IMR-90 (cell line): ENCODE measurements at places on chromosomes 4 and X. TPM values are rescaled to one million over a fixed set of nuclear protein-coding genes. Genes with fewer than 3 reads are reported as not detected.

The MMGT1 gene
- 7.5 and 18.6 TPM in 2 replicates for total RNA-seq

The RPA4 gene
- total RNA-seq: 1.9 and 2.5 TPM in 2 replicates

The RNF175 gene
- not detected in 2 replicates for total RNA-seq

The POU4F2 gene
- not detected in 2 replicates for total RNA-seq

The AWAT2 gene
- under 0.01 TPM in 1 of 2 replicates, not detected in the other for total RNA-seq

GRCh38 chr4:134754301-134755019 lies 552.9 kb upstream of the PABPC4L start:
- DNase-seq: no peak

- peak; percentile 17 for DNase-seq
Measured at GRCh38 chrX:66672106-66672505, 33.2 kb upstream of the EDA2R start.

- DNase-seq: peak; percentile 16
Measured at GRCh38 chr4:165398570-165398969, 19.8 kb downstream of the CPE start.

DNA sequence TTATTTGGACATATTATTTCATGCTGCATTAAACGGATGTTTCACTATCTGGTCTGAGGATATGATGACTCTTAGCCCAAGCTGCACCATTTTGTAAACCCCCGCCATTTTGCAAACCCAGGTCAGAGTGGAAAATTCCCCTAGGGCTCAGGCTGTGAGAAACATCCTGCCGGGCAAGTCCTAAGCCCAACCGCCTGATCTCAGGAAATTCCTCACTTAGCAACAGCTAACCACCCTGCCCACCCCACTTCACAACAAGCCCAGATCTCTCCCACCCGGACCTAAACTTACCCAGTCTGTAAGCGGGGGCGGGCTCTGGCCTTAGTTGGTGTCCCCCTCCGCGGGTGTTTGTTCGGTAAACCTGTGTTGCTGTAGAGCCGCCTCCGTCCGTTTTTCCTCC lies 2747.1 kb downstream of the PCDH7 start:
- DNase-seq: no peak

DNA sequence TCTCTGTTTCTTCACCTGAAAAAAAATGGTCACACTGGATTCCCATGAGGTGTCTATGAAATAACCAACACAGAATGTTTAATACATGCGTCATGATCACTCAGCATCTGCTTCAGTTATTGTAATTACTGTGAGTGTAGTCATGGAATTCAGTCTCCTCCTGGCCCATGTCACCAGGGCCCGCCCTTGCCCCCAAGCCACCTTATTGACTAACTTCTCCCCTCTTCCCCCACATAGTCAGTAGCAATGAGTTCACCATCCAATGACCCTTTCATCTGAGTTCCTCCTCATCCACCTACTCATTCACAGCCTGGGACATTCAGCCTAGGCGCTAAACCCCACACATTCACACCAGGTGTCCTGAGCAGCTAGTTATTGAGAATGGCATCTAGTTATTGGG lies 15.6 kb downstream of the PNMA6F start:
- DNase-seq: no peak
